ENCODE measurements at places on chromosomes 2 and 18.
A peak's percentile ranks its signal among the peaks of the same experiment; 100 is the strongest.

DNA sequence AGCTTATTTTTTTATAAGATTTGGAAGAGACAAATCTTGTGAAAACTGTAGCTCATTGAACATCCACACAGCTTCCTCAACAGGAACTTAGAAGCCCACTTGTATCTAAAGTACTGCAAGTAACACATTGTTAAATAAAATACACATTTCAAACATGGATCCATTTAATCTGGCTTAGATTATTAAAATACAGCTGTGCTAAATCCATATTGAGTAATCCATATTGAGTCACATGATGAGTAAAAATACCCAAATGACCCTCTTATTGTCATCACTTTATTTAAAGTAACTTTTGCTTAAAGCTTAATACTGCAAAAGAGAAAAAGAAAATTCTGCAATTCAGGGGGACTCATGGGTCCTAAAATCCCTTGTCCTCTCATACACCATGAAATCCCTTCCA is 133.3 kb downstream of the OSR1 start:
- no peak for DNase-seq

- peak; percentile 61 for DNase-seq
Measured at GRCh38 chr2:73823916-73824523, 4.7 kb upstream of the STAMBP start.

- DNase-seq, result no peak
Measured at GRCh38 chr18:58041633-58042032, 2.4 kb upstream of the NEDD4L start.

DNA sequence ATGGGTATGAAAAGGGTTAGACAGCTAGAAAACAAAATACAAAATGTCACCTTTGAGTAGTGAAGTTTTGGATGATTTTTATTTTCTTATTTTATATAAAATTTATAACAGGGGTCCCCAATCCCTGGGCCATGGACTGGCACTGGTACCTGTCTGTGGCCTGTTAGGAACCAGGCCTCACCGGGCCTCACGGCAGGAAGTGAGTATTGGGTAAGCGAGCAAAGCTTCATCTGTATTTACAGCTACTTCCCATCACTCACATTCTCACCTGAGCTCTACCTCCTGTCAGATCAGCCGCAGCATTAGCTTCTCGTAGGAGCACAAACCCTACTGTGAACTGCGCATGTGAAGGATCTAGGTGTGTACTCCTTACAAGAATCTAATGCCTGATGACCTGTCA is 202.8 kb upstream of the TWIST2 start:
- DNase-seq, result no peak

- DNase-seq, result no peak
Measured at GRCh38 chr18:58612315-58613055, 16.4 kb downstream of the ALPK2 start.

- DNase-seq, result no peak
Measured at GRCh38 chr2:11697103-11697871, 27.3 kb upstream of the NTSR2 start.

GRCh38 chr18:45463451-45463850 is 151.8 kb upstream of the SLC14A2 start:
- DNase-seq, result no peak

GRCh38 chr2:170740660-170741059 is 25.5 kb downstream of the SP5 start:
- DNase-seq, result no peak

DNA sequence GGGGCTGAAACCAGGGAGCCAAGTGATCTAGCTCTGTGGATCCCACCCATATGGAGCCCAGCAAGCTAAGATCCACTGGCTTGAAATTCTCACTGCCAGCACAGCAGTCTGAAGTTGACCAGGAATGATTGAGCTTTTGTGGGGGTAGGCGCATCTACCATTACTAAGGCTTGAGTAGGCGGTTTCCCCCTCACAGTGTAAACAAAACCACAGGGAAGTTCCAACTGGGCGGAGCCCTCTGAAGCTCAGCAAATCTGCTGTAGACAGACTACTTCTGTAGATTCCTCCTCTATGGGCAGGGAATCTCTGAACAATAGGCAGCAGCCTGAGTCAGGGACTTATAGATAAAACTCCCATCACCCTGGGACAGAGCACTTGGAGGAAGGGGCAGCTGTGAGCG is 96.7 kb downstream of the CCDC148 start:
- DNase-seq, result no peak

DNA sequence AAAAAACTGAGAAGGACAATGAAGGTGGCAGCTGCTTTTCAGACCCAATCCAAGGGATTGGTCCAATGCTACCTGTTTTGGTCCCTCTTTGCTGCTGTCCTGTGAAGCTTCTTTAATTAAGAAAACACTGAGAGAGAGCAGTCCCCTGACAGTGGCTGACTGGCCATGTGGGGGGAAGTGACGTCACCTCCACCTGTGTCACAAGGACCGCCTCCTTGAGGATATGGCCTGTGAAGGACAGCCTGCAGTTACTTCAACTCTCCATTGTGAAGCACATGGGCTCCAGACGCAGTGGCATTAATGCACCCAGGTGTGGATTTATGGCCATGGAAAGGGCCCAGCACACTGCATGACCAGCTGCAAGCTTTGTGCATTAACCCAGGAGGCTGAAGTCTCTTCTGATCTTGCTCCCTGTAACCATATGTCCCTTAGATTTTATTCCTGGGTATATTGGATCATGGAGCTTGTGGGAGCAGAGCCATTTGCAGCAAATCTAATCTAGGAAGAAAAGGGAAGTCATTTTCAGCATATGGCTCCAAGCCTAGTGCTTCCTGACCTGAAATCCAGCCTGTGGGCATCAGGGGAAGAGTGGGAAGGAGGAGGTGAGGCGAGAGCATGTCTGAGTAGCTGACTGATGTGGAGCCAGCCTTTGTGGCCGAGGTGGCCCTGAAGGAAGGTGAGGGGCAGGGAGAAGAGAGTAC is 32.2 kb downstream of the KIF5C start:
- no peak for DNase-seq

DNA sequence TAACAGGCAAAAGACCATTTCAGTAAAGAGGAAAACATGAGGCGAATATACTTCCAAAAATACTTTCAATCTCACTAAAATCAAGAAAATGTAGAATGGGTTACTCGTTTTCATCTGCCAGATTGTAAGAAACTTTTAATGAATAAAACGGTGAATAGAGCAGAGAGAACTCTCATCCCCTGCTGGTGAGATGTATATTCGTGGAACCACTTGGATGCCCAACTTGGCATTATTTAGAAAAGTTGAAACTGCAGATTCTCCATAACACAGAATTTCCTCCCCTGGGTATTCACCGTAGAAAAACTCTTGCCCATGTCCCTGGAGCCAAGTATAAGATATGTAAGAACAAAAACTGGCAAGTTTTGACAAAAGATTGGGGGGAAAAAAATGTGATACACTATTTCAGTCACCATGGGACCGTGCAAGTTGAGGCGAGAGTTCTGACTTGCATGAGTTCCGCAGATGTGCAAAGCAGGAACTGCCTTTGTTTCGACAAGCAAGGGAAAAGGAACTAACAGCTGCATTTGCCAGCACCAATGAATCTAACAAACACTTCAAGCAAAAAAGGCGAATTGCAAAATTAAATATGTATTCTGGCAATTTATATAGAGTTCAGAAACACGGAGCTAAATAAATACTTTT is 14.8 kb downstream of the TIMM21 start:
- no peak for DNase-seq

- DNase-seq, result no peak
Measured at GRCh38 chr2:227407591-227408151, 19.9 kb upstream of the SCYGR1 start.

- no peak for DNase-seq
Measured at GRCh38 chr2:32386739-32387138, 29.9 kb downstream of the BIRC6 start.

GRCh38 chr2:10169581-10169980 is 47.0 kb downstream of the RRM2 start:
- DNase-seq, result no peak

DNA sequence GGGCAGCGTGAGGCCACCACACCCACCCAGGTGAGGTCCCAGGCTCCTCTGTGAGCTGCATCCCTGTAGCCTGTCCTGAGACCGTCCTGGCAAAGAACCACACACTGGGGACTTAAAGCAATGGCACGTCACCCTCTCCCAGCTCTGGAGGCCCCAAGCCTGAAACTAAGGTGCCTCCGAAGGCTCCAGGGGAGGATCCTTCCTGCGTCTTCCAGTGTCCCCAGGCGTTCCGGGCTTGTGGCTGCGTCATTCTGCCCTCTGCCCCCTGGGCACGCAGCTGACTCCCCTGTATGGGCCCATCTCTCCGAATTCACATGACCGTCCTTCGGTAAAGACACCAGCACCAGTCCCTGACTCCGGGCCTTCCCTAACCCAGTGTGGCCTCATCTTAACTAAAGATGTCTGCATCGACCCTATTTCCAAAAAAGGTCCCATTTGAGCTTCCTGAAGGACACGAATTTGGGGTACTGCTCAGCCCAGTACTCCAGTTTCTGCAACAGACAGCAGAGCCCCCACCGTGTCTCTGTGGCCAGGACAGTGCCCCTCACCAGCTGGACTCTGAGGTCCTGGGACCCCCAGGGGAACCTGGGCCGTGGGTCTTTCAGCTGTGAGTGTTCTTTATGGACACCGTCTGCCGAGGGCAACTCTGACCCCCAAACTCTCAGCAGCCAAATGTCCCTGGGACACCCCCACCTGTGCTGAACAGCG is 75.2 kb upstream of the CTDP1 start:
- no peak for DNase-seq

DNA sequence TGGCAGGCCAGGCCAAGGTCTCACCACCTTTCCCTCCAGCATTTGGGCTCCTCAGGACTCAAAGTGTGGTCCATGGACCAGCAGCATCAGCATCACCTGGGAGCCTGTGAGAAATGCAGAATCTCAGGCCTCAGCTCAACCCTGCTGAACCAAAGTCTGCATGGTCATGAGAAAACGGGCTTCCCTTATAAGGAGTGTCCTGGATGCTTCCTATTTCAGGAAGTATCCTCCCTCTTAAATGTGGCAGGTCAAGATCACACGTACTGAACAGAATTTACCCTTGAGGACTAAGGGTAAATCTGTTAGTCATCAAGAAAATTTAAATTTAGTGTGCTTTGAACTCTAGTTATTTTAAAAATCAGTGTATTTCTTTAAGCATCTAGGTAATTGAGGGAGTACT is 11.8 kb downstream of the CD8A start:
- DNase-seq, result no peak

DNA sequence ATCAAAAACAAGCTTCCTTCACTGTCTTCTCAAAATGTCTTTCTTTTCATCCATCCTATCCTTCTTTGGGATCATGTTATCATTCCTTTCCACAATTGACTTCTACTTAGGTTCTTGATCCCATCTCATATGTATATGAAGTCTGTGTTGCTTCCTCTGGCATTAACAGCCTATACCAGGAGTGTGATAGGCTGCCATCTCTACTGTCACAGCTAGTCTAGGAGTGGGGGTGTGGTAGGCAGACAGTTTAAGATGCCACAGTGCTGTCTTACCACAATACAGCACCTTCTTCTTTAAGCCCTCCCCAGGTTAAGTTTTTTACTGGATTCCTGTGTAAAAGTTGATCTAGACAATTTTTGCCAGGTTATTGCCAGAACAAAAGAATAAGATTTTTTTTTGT is 3.7 kb upstream of the HTR2B start:
- no peak for DNase-seq

DNA sequence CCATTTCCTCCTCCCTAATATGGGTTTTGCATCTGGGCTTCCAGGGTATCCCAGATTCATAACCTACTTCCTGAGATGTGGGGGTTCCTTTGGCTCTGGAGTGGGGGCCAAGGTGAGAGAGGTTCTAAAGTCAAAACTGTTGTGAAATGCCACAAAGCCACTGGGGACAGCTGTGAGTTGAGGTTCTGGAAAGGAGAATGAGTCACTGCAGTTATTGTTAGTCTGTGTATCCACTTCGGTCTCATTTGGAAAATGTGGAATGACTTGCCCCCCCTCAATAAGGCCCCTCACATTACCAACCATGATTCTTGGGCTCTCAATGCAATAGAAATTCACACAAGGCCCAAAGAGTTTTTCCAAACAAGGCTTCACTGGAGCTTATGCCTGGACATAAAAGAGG is 51.1 kb upstream of the LGALSL start:
- DNase-seq, result no peak

GRCh38 chr18:63897072-63897471 is 9.6 kb downstream of the SERPINB2 start:
- DNase-seq, result no peak

- DNase-seq, result peak; percentile 14
Measured at GRCh38 chr18:9862686-9863085, 23.1 kb upstream of the TXNDC2 start.

DNA sequence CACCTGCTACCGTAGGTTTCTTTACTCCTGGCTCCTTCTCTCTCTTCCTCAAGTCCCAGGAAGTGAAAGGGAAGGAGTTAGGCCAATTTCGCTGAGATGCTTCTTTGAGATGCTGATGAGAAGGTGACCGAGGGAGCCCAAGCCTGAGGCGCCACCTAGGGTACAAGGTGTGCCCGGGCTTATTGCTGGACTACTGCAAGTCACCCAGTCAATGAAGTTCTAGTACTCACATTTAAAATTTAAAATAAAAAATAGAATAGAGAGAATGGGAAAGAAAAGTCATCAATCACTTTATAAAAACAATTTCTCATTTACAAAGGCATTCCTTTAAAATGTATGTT is 45.3 kb downstream of the ACAA2 start:
- no peak for DNase-seq

- no peak for DNase-seq
Measured at GRCh38 chr2:203737360-203737759, 30.9 kb downstream of the CD28 start.

Data from DMS79 (cell line).